ENCODE measurements at places on chromosomes 2 and 18.

- no peak for DNase-seq
These were observed 210.4 kb upstream of the CXCR4 start for GRCh38 chr2:136328207-136328795.

DNA sequence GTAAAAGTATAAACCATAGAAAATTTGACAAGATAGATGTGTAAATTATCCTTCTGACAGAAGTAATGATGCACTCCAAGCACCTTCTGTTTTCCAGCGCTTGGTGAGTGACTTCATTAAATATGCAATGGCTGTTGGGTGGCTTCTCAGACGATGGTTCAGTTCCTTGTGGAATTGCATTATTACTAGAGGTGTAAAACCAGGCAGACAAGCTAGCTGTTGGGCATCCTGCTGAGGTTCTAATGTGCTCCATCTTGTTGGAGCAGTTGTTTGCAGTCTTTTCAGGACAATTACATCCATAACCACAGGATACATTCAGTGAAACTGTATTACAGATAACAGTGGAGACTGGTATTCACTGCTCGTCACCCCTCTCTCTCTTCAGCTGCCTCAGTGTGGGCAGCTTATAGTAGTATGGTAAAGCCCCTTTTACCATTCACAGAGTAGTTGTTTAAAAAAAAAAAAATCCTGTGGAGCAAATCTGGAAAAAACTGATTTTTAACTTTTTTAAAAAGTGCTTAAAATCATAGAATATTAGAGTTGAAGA is 143.5 kb downstream of the AGPS start:
- DNase-seq, result no peak

- DNase-seq, result no peak
These were observed 1029.1 kb upstream of the KLHL29 start for GRCh38 chr2:22355816-22356433.

GRCh38 chr2:160687629-160688028 is 194.0 kb upstream of the RBMS1 start:
- DNase-seq, result no peak

- DNase-seq, result no peak
These were observed 71.2 kb downstream of the NABP1 start for GRCh38 chr2:191749181-191749540.

- DNase-seq, result no peak
These were observed 188.6 kb upstream of the CDH19 start for GRCh38 chr18:66792466-66792865.

- DNase-seq, result no peak
These were observed 157.7 kb downstream of the COL4A4 start for GRCh38 chr2:227006189-227006897.

GRCh38 chr2:27024812-27025211 is 8.0 kb upstream of the TMEM214 start:
- peak; percentile 82 for DNase-seq

- no peak for DNase-seq
These were observed 83.4 kb downstream of the AAK1 start for GRCh38 chr2:69560147-69560482.

- DNase-seq, result no peak
These were observed 215.4 kb downstream of the ZBTB7C start for GRCh38 chr18:48193521-48194492.

- no peak for DNase-seq
These were observed 22.7 kb downstream of the BCL11A start for GRCh38 chr2:60530660-60531281.

GRCh38 chr2:20299113-20299512 is 51.5 kb downstream of the PUM2 start:
- DNase-seq, result no peak

DNA sequence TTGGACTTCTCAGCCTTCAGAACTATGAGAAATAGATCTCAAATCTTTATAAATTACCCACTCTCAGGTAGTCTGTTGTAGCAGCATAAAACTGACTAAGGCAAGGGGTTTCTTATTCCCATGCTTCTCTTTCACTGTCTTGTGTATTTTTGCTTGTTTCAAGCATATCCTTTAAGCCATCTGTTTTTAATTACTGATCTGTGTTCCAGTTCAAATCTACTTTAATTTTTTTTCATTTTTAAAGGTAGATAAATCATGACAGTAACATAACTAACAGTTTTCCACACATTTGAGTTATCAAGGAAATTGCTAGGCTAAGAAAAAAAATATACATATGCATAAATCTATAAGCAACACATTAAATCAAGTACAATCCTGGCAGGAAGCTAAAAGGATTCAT is 317.9 kb upstream of the TNP1 start:
- DNase-seq, result no peak

GRCh38 chr2:120767486-120768005 is 31.9 kb downstream of the GLI2 start:
- DNase-seq, result no peak

DNA sequence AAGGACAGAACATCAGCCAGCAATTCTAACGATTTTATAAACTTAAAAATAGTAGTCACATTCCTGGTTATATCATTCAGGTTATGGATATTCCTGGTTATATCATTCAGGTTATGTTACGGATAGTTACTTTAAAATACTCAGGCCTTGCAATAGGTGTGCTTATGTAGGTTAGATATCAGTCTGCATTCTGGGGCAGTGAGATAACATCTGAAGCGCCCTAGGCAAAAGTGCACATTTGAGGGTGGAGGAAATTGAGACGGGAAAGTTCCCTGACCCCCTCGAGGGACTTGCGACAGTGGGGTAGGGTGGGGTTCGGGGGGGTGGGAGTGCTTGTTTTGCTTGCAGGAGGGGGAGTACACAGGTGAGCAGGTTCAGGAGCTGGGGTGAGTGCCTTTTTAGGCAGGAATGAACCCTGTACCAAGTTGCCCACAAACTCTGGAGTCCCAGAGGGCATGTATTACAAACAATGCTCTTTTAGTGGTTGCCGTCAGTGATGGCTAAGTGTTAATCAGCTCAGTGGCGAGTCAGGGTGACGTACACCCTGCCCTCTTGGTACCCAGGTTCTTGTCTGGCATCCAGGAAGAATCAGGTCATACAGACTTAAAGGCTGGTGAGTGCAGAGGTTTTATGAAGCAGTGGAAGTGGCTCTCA is 31.8 kb downstream of the CREG2 start:
- no peak for DNase-seq

DNA sequence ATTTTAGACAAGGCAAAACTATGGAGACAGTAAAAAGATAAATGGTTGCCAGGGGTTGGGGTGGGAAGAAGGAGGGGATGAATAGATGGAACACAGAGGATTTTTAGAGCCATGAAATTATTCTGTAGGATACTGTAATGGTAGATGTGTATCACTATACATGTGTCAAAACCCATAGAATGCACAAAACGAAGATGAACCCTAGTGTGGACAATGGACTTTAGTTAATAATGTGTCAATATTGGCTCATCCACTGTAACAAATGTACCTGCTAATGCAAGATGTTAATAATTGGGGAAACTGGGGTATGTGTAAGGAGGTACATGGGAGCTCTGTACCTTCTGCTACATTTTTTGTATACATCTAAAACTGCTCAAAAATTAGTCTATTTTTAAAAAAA is 1.8 kb upstream of the CD302 start:
- DNase-seq, result no peak

DNA sequence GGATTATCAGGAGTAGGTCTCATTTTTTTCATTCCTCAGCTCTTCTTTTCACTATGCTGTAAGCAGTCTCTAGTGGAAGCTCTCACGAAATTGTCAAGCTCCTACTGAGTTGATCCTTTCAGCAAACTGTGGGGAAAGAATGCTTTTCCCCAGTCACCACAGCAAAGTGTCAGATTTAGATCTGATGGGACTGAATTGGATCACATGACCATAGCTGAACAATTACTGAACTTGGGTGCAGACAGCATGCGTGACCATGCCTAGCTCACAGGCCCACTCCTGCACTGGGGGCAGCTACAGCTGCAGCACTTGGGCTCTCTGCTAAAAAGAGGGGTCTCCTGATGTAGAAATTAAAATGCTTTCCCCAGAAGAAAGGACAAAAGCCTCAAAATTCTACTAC is 3.1 kb downstream of the ARHGAP15 start:
- DNase-seq, result no peak

GRCh38 chr2:230999477-230999876 is 3.6 kb downstream of the SPATA3 start:
- no peak for DNase-seq

DNA sequence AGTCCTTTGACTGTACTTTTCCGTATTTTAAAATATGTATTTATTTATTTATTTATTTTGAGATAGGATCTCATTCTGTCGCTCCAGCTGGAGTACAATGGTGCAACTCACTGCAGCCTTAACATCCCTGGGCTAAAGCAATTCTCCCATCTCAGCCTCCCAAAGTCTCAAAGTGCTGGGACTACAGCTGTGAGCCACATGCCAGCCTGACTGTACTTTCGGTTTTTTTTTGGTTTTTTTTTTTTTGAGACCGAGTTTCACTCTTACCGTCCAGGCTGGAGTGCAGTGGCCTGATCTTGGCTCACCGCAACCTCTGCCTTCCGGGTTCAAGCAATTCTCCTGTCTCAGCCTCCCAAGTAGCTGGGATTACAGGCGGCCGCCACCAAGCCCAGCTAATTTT is 28.9 kb upstream of the CCNYL1 start:
- DNase-seq, result no peak

DNA sequence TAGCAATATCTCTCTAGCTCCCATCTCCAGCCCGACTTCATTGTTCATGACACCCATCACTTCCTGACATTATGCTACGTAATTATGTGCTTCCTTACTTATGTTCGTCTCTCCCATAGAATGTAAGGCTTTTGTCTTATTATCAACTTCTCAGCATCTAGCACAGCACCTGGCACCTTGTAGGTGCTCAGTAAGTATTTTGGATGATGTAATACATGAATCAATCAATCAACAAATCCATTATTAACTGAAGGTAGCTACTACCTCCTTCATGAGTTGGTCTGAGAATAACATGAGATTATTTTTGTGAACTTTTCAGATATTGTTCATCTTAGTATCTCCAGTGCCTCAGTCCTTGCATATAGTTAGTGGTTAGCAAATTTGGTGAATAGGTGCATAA is 109.3 kb downstream of the EN1 start:
- DNase-seq, result no peak

DNA sequence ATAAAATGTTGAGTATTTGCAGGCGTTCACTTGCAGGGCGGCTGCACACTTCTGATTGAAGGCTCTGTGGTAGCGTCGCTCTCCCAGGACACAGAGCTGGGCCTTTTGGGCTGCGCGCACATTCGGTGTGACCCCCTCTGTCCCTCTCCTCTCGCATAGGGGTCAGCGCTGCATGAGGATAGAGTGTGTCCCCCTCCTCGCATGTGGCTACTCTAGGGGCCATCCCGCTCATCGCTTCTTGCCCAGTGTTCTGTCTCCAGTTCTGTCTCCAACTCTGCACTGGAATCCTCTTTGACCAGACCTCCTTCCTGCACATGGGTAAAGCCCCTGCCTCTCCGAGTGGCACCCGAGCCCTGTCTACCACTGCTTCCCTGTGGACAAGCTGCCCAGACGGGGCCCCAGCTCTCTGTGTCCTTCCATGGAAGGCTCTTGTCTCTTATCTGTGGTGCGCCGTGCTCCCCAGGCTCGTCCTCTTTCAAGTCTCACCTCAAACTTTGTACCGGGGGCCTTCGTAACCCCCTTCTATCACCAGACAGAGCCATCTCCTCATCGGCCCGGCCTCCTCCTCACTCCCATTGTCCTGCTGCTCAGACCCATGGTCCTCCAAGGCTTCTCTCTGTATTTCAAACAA is 278.0 kb upstream of the HDAC4 start:
- peak; percentile 75 for DNase-seq

GRCh38 chr2:6966446-6966940 is 49.3 kb downstream of the RNF144A start:
- no peak for DNase-seq

- no peak for DNase-seq
These were observed 39.0 kb upstream of the PPP4R1 start for GRCh38 chr18:9653390-9653789.

GRCh38 chr2:239004274-239005015 is 156.6 kb downstream of the TWIST2 start:
- no peak for DNase-seq

GRCh38 chr2:111201214-111201613 is 80.5 kb downstream of the BCL2L11 start:
- no peak for DNase-seq

DNA sequence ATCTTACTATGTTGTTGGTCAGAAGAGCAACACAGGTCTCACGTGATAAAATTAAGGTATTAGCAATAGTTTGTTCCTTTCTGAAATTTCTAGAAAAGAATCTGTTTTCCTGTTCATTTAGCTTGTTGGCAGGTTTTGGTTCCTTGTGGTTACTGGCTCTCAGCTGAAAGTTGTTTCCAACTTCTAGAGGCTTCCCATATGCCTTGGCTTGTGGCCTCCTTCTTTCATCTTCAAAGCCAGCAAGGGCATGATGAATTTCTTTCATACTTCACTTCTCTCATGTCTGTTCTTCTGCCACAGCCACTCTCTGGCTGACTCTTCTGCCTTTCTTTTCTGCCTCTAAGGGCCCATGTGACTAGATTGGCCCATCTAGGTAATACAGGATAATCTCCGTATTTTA is 193.7 kb downstream of the TRIB2 start:
- DNase-seq, result no peak

DNA sequence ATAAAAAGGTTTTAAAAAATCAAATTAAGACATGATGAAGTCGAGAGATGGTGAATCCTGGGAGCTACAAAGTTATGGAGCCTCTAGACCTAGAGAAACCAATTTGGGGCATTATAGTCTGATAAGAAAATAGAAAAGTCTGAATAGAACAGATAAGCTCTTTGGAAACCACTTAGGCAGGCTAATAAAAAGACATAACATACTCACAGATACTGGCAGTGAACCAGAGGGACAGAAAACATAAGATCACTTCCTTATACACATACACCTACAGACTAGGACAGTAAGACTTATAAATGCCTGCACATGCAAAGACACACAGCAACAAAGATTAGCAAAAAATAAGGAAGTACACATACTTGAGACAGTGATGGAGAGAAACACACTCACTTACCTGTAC is 20.0 kb downstream of the SMC6 start:
- DNase-seq, result no peak

DNA sequence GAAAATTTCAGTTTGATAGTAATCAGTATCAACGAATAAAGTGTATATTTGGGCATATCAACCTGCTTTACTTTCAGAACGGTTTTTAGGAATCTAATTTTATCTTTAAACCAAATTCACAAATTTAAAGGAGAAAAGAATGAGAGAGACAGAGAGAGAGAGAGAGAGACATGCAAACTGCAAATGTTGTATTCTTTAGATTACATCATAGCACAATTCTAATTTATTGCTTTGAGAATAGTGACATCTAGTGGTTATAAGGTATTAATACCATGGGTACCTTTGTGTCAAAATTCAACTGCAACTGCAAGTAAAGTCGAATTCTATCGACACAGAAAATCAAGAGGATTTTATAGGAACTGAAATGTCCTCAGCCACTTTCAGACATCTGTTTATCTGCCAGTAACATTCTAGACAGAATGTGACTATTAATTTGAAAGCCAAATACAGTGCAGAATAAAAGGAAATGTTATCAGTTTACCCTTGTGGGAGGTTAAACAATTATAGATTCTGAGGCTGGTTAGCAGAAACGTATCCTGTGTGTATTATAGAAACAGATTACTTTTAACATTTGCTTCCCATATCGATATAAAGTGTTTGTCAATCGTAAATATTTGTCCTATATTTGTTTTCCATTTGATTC is 529.8 kb upstream of the VRK2 start:
- no peak for DNase-seq
